ENCODE measurements at places on chromosomes 13 and 19.

GRCh38 chr19:13152974-13153568 lies 2.9 kb downstream of the IER2 start:
- DNase-seq, result peak; percentile 98

GRCh38 chr13:102693250-102693649 lies 1.6 kb downstream of the METTL21C start:
- no peak for DNase-seq

DNA sequence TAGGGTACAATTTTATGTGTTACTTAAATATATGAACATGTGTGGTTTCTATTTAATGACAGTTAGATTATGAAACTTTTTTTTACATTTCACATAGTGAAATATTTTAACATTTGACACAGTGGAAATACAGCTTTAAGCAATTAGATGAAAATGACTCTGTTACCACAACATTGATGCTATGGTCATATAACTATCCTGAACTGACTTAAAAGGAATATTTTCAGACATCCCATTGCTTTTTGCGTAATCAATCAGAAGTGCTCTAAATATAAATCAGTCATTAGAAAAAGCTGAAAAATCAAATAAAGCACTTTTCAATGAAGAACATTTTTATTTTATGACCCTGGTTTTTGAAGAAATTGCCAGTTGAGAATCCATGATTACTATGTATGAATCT lies 80.3 kb downstream of the UFM1 start:
- no peak for DNase-seq

- no peak for DNase-seq
Measured at GRCh38 chr13:102443249-102443648, 41.4 kb upstream of the FGF14 start.

DNA sequence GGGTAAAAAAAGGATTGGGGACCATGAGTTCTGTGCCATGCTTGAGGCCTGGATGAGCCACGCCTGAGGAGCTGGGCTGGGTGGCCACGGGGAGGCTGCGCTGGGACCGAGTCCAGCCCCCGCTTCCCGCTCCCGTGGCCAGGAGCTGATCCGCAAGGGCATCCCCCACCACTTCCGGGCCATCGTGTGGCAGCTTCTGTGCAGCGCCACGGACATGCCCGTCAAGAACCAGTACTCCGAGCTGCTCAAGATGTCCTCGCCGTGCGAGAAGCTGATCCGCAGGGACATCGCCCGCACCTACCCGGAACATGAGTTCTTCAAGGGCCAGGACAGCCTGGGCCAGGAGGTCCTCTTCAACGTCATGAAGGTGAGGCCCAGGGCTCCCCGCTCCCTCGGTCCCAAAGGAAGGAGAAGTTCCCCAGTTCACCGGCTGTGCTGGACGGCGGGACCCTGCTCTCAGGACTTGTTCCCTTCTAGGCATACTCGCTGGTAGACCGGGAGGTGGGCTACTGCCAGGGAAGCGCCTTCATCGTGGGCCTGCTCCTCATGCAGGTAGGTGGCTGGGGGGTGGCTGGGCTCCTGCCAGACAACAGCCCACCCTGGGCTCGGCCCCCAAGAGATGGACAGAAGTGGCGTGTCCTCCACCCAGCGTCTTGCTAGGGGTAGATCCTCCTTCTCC lies 18.9 kb downstream of the EVI5L start:
- no peak for DNase-seq

DNA sequence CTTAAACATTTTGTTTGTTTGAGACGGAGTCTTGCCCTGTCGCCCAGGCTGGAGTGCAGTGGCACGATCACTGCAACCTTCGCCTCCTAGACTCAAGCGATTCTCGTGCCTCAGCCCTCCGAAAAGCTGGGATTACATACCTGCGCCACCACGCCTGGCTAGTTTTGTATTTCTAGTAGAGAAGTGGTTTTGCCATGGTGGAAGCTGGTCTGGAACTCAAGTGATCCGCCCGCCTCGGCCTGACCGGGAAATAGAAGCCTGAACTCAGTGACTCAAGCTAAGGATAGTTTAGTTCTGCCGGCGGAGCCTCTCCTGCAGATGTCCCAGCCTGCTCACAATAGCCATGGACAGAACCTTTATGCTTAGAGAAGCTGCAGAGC lies 53.0 kb upstream of the ZNF254 start:
- peak; percentile 15 for DNase-seq

DNA sequence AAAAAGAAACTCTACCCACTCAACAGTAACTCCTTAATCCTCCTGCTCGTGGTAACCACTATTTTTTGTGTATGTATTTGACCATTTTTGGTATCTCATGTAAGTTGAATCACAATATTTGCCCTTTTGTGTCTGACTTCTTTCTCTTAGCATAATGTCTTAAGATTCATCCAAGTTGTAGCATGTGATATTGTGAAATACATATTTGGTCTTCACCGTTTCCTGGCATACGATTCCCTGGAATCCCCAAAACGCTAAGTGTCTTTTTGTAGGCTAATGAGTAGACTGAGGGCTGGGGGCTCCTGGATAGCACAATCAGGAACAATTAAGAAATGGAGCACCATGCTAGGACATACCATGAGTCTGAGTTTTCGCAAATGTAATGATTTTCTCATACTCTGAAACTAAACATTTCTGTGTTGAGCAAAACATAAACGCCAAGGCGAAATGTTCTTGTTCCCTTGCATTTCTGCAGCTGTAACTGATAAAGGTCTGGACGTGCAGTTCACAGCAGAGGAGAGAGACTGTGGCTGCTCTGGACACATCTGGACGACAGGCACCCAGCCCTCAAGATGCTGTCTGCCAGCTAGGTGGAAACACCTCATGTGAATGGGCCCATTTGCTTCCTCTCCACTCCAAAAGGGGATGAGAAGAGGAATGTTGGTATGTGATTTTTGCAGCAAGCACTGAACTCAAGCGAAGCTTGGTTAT lies 38.4 kb downstream of the BRD4 start:
- DNase-seq, result no peak

DNA sequence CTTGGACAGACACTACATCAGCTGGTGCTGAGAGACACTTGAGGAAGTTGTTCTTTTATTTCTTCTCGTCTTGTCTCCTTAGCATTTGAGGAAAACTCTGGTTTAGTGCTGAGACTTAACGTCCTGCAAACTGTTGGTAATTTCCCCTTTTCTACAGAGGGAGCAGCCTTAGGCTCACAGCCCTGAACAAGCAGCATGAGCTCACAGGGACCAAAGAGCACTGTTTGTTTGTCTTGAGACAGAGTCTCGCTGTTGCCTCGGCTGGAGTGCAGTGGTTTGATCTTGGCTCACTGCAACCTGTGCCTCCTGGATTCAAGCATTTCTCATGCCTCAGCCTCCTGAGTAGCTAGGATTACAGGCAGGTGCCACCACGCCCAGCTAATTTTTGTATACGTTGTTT lies 5.5 kb downstream of the ZNF805 start:
- no peak for DNase-seq

GRCh38 chr13:94270556-94270955 lies 208.9 kb downstream of the DCT start:
- DNase-seq, result no peak

DNA sequence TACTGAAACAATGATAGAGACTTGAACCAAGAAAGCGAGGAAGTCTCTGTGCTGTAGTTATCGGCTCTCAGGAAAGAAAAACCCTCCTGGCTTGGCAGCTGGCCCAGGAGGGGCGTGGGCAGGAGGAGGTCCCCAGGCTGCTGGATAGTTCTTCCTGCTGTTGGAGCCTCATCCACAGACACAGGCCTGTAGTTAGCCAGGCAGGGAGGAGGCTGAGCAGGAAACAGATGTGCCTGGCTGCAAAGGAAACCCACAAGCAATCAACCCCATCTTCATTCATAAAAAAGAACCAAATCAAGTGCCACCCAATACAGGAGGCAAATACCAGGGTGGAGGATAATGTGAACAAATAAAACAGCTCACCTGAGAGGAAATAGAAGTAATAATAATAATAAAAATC lies 86.2 kb downstream of the IRS2 start:
- no peak for DNase-seq

- no peak for DNase-seq
Measured at GRCh38 chr13:78420814-78421213, 182.5 kb downstream of the POU4F1 start.

- DNase-seq, result no peak
Measured at GRCh38 chr13:98787996-98788395, 35.5 kb upstream of the SLC15A1 start.

GRCh38 chr13:98216135-98216565 lies 39.1 kb upstream of the RNF113B start:
- no peak for DNase-seq

GRCh38 chr13:25732111-25732865 lies 319.5 kb downstream of the SHISA2 start:
- no peak for DNase-seq

DNA sequence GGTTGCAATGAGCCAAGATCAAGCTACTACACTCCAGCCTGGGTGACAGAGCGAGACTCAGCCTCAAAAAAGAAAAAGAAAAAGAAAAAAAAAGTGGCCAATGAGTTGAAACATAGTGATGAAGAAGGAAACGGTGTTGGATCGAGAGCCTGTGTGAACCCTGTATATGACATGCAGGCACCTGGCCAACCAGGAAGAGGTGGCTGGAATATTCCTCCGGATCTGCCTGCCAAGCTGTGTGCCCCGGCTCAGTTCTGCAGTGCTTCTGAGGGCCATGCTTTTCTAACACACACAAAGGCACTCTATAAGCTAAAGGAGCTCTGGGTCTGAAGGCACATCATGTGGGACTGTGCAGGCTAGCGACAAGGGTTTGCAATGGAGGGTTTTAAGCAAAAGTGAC lies 3.7 kb upstream of the ZNF444 start:
- no peak for DNase-seq

- no peak for DNase-seq
Measured at GRCh38 chr19:13363245-13363644, 143.0 kb downstream of the CACNA1A start.

- no peak for DNase-seq
Measured at GRCh38 chr19:8224394-8225145, 15.4 kb downstream of the CERS4 start.

- DNase-seq, result no peak
Measured at GRCh38 chr19:17294051-17294891, 9.0 kb downstream of the ABHD8 start.

- no peak for DNase-seq
Measured at GRCh38 chr19:46745521-46746280, at the start of gene FKRP. Gene FKRP (plus strand): TSS chr19:46746057. CDS start chr19:46755451, 9,394 bp downstream.

GRCh38 chr19:28235606-28236125 lies 977.3 kb downstream of the UQCRFS1 start:
- DNase-seq, result no peak

DNA sequence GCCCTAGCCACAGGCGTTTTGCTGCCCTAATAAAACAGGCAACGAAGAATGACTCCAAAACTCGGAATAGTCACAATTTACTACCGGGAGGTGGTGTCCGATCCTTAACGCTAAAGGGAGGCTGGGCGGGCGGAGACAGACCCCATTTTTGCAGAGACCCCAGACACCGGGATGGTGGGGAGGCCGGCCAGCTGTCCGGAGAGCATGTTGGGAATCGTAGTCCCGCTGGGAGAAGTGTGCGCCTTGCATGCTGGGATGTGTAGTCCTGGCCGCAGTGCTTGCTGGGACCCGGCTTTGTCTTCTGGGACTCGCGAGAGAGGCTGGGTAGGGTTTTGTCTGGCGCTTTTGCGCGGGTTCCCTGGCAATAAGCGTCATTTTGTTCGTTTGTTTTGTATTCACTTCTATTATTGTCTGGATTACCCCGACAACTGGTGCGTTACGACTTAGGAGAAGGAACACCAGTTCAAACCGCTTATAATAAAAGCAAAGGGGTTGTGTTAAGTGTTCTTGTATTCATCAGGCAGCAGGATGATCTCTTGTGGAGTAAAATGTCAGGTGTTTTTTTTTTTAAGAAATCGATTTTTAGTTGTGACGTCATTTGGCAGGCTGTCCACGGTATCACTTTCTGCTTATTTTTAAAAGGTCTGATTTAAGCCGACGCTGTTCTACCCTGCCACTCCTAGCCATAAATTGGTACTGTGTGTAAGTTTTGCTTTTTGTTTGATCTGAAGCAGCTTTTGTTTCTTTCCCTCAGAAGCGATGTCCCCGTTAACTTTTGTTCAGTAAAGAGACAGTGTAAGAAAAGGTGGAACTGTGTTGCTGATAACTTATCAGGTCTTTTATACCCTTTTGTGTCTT lies 676 bp upstream of the HSPH1 start:
- DNase-seq, result peak; percentile 95

DNA sequence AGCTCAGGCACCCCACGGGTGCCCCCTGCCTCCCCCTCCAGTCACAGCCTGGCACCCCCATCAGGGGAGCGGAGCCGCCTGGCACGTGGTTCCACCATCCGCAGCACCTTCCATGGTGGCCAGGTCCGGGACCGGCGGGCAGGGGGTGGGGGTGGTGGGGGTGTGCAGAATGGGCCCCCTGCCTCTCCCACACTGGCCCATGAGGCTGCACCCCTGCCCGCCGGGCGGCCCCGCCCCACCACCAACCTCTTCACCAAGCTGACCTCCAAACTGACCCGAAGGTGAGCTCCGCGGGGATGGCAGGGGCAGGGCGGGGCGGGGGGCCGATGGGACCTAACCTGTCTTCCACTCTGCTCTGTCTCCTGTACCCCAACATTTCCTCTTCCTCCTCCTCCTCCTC lies 25.0 kb downstream of the CKM start:
- DNase-seq, result no peak

DNA sequence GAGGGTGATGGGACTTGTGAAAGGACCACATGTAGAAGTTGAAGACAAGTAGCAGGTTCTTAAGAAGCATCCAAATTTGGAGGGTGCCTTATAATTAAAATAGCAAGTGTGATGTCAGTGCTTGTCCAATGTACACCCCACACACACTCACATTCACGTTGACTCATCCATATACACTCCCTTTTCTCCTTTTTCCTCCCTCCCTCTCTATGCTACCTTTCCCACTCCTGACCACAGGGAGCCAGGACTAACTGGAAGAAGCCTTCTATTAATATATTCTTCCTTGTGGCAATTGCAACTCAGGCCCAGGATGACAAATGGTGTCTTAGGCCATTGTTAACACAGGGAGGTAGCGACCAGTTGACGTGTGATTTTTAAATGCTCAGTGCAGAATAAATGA lies 16.3 kb upstream of the GPR183 start:
- DNase-seq, result no peak

- no peak for DNase-seq
Measured at GRCh38 chr19:29680447-29680846, 15.2 kb downstream of the PLEKHF1 start.
